ENCODE measurements at places on chromosomes 7 and 10. TPM values are rescaled to one million over a fixed set of nuclear protein-coding genes. Genes with fewer than 3 reads are reported as not detected.

- H3K4me1 ChIP-seq = no peaks in the 10 kb centered on the region
- H3K36me3 ChIP-seq = no peaks in the 10 kb centered on the region
- H3K27me3 ChIP-seq = peaks cover 2% of the 10 kb centered on the region
- peak; percentile 24 for DNase-seq
Observed at GRCh38 chr10:132101529-132101928, 35.8 kb downstream of the JAKMIP3 start.

DNA sequence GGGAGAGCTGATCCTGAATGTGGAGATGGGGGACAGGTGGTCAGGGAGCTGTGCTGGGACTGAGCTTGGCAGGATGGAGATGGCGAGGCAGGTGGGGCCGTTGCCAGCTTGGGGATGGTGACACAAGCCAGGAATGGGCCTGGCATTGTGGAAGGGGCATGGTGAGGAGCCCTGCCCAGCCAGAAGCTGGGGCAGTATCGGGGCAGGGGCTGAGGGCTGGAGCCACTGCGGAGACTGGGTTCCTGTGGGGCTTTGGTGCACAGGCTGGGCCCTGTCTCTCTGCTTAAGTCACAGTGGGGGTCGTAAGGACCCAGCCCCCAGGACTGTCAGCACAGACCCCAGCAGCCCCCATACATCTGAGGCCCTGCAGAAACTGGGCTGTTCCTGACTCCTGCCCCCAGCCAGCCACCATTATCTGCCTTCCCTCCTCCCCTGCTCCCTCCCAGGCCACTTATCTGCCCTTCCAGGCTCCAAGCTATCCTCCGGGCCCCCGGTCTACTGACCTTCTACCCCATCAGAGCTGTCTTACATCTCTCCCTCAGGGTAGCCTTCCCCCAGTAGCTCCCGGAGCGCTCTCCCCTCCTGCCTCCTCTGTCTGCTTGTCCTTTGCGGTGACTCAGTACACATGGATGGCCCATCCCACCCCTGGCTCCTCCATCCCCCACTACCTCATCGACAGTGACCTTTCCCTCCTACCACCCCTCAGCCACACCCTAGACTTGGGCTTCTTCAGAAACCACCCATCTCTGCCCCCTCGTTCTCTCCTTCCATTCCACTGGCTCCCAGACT is 44.2 kb downstream of the PPIF start:
- no peak overlapping the region for H3K27ac ChIP-seq
- DNase-seq = peak; percentile 20
- H3K27me3 ChIP-seq = no peaks in the 10 kb centered on the region
- no peak overlapping the region for H3K4me3 ChIP-seq
- no peaks in the 10 kb centered on the region for H3K4me1 ChIP-seq

GRCh38 chr10:88200312-88201032 is 337.0 kb downstream of the PTEN start:
- no peak for DNase-seq
- peaks cover 2% of the 10 kb centered on the region for H3K27me3 ChIP-seq
- H3K4me1 ChIP-seq = peaks cover 2% of the 10 kb centered on the region
- H3K4me3 ChIP-seq = no peak overlapping the region
- H3K36me3 ChIP-seq = peaks cover 3% of the 10 kb centered on the region

- H3K27me3 ChIP-seq = no peaks in the 10 kb centered on the region
- peaks cover 38% of the 10 kb centered on the region for H3K36me3 ChIP-seq
- peak overlapping the region; percentile 99 for H3K27ac ChIP-seq
- peak overlapping the region; percentile 94 for H3K4me3 ChIP-seq
Observed at GRCh38 chr7:100221767-100222444, 2.2 kb downstream of the PVRIG start.

DNA sequence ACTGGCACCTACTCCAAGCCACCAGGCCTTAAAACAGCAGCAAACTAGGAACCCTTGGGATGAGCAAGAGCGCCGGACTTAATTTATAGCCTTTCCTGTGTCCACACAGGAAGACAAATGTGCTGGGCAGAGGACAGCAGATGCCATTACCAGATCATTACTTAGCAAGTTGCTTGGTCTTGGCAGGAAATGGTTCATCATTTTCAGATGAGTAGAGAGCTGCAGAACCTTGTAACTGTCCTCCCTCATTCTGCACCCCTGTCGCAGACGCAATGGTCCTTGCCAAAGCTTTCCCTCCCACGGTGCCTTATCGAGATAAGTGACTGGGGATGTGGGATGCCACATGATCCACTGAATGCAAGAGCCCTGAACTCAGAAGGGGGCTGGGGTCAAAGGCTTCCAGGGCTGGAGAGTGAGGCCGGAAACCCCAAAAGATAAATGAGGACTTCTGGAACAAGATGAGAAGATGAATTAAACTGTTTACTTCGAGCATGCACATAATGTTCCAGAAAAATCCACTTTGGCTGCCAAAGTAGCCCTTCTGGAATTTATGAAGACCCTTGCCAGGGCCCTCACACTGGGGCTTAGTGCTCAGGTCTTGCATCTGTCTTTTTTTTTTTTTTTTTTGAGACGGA is 145.6 kb upstream of the ZNF32 start:
- H3K4me3 ChIP-seq = no peak overlapping the region
- H3K36me3 ChIP-seq = no peaks in the 10 kb centered on the region
- peaks cover 5% of the 10 kb centered on the region for H3K4me1 ChIP-seq
- DNase-seq = no peak

- DNase-seq = no peak
- no peak overlapping the region for H3K27ac ChIP-seq
- H3K36me3 ChIP-seq = no peaks in the 10 kb centered on the region
- peaks cover 51% of the 10 kb centered on the region for H3K27me3 ChIP-seq
- H3K4me1 ChIP-seq = peaks cover 22% of the 10 kb centered on the region
- H3K4me3 ChIP-seq = peak overlapping the region; percentile 86
Observed at GRCh38 chr7:12569673-12570072, 847 bp upstream of the SCIN start.

DNA sequence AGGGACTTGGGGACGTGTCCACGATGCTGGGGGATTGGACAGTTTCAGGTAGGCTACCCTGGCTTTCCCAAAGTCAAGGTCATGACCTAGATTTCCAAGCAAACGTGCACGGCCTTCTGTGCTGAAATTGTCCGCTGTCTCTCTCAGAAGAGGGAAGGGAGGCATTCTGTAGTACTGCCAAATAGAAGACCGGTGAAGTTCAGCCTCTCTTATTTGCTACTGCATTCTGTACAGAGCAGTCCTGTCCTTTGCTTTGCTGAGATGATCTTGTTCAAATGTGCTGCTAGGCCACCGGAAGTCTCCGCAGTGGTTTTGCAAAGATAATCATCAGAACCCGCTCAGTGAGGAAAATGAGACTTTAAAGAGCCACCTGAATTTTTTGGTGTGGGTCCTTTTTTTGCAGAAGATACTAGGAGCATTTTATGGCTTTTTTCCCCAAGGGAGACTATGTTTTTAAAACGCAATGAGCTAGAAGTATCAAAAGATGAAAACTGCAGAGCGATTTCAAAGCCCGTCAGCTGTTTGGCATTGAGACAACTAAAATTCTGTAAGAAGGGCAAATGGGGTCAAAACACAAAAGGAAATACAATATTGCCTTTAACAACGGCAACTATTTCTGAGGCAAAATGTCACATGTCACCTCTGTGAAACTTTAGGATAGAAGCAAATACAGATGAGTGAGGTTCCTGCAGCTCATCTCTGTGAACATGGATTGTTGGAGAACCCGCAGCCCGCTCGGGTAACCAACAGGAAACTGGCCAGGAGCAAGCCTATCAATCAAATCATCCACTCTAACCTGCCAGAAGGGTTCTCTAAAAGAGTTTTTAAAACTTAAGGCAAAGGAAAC is 1.3 kb upstream of the NMT2 start:
- H3K27ac ChIP-seq = peak overlapping the region; percentile 84
- DNase-seq = peak; percentile 59
- no peaks in the 10 kb centered on the region for H3K27me3 ChIP-seq
- H3K4me1 ChIP-seq = peaks cover 41% of the 10 kb centered on the region

DNA sequence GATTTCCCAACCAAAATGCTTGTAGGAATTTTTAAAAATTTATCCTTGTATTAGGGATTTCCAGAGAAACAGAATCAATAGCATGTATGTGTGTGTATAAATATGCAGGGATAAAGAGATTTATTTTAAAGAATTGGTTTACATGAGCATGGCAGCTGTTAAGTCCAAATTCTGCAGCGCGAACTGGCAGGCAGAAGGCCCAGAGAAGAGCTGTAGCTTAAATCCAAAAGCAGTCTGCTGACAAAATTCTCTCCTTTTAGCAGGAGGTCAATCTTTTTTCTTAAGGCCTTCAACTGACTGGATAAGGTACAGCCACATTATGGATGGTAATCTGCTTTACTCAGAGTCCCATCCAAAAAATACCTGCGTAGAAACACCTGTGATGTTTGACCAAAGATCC is 42.0 kb downstream of the PRR15 start:
- H3K4me1 ChIP-seq = no peaks in the 10 kb centered on the region
- peaks cover 11% of the 10 kb centered on the region for H3K27me3 ChIP-seq
- no peak overlapping the region for H3K4me3 ChIP-seq
- H3K27ac ChIP-seq = no peak overlapping the region

DNA sequence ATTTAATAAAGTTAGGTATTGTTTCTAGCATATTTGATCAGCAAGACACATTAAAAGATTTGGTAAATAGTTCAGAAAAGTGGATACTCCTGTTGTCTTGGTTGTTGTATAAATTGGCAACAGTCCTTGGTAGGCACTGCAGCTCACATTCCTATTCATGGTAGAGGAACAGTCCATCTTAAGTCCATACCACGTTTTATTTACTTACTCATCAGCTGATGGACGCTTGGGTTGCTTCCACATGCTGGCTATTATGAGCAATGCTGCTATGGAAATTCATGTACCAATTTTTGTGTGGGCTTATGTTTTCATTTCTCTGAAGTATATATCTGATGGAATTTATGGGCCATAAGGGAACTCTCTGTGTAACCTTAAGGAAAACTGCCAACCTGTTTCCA is 43.3 kb downstream of the C10orf120 start:
- H3K4me3 ChIP-seq = no peak overlapping the region
- no peak overlapping the region for H3K27ac ChIP-seq
- peaks cover 10% of the 10 kb centered on the region for H3K27me3 ChIP-seq
- H3K4me1 ChIP-seq = no peaks in the 10 kb centered on the region
- no peaks in the 10 kb centered on the region for H3K36me3 ChIP-seq

DNA sequence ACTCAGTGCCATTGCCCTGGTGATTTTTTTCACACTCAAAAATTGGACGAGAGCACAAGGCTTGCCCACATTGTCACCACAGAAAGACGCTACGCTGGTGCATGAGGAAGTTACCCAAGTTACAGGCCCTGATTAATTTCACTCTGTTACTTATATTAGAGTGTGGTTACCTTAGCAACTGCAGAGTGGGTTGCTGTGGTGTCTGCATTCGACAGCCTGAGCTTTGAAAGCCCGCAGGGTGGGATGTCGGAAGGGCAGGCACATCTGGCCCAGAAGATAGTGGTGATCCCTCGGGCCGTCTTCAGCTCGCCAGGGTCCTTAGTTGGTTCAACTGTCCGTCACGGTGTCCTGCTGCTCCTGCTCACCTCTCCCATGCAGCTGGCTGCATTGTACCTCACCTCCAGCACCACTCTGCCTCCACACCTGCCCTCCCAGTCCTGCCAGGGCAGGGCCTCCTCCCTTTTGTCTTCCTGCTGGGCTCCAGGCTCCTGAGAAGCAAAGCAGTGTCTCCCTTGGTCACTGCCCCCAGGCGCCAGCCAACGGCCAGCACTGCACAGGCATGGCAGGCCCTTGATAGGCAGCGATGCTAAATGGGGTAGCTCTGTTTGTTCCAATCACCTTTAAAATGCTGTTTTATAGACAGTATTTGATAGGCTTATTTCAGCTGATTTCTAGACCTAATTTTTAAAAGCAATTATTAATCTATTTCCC is 167.2 kb downstream of the EBF3 start:
- DNase-seq = no peak
- H3K27me3 ChIP-seq = no peaks in the 10 kb centered on the region
- no peak overlapping the region for H3K27ac ChIP-seq
- H3K4me1 ChIP-seq = no peaks in the 10 kb centered on the region

Gene ADIRF
- total RNA-seq = not detected

Gene RASA4B
- total RNA-seq = 16.2 TPM

Gene HACD1
- 0.88 TPM for total RNA-seq

All from activated naive CD8-positive, alpha-beta T cell treated with anti-CD3 and anti-CD28 coated beads, Interleukin-2, amount 10 ng/mL, durations not matched to agents 7 days and 5 days (primary cell).